Activated CD4-positive, alpha-beta T cell treated with anti-CD3 and anti-CD28 coated beads for 24 hours (primary cell): ENCODE measurements at places on chromosomes 2 and 18.

- no peak for DNase-seq
Measured at GRCh38 chr18:63164396-63164795, 155.2 kb downstream of the BCL2 start.

- no peak for DNase-seq
Measured at GRCh38 chr2:196341277-196341841, 170.0 kb upstream of the STK17B start.

DNA sequence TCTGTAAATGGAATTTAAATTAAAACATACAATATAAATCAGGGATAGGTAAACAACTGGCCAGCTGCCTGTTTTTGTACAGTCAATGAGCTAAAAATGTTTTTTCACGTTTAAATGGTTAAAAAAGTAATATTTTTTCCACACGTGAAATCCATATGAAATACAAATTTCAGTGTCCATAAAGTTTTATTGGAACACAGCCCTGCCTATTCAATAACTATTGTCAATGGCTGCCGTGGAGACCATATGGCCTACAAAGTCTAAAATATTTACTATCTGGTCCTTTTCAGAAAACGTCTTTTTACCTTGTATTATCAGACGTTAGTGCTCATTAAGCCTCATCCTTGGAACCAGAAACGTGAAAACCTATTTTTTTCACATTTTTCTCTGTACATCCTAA, 1.3 kb downstream of the TMEM17 start:
- DNase-seq: no peak

DNA sequence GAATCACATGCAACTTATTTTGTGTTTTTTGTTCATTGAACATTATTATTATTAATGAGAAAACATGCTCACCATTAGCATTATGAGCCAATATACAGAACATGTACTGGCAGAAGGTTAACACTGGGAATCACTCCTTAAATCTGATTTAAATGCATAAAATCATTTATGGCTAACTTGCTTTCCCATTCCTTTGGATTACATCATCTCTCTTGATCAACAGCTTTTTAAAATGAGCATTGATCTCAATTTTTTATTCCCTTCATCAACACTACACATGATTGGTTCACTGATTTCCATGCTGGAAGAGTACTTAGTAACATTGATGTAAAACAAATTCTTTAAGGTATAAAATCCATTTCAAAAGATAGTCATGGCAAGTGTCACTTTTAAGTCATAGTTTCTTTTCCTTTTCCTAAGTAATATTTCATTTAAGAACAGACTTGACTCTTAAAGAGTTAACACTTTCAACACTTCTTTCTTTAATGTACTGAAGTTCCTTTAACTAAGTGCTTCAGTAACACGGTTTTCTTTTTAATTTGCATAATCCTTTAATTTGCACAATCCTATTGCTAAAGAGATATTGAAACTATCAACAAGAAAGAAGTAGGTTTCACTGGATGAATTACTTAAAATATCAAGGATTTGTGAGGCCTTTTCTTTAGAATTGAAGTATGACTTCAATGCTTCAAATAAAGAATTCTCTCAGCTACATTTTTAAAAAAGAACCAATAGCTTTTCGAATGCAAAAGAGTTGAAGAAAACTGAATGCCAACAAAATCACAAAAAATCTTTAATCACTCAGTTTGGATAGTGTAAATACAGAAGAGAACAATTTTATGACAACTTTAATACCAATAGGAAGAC, 24.9 kb upstream of the BUB1 start:
- no peak for DNase-seq

DNA sequence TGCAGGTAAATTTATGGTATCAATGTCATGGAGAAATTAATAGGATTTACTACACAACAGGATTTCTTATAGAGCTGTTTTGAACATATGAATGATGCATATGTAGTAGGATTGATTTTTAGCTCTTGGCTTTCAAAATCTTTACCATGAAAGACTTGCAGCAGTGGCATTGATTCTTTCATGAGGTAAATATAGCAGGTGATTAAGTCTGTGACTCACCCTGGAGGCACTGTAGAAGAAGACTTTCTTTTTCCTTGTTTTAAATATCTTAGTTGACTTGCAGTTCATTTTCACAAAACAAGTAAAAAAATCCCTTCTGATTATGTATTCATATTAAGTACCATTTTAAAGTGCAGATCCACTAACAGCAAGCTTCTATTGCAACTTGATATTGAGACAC, 463.0 kb downstream of the FBXO15 start:
- DNase-seq: no peak

GRCh38 chr2:45259138-45259537, 249.9 kb upstream of the SIX2 start:
- DNase-seq: no peak

DNA sequence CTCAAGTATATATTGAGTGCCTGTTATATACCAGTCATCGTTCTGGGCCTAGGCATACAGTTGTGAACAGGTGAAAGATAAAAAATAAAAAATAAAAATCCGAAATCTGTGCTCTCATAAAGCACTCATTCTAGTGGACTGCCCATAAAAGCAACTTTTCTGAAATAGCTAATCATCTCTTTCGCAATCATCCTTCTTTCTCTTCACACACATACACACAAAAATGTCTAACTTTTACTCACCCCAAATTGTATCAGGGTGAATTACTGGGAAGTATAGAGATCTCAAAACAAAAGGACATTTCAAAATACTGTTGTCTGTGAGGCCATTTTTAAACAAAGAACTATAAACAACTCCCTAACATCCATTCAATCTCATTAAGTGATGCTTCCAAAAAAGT, 29.6 kb upstream of the ORC2 start:
- DNase-seq: no peak

DNA sequence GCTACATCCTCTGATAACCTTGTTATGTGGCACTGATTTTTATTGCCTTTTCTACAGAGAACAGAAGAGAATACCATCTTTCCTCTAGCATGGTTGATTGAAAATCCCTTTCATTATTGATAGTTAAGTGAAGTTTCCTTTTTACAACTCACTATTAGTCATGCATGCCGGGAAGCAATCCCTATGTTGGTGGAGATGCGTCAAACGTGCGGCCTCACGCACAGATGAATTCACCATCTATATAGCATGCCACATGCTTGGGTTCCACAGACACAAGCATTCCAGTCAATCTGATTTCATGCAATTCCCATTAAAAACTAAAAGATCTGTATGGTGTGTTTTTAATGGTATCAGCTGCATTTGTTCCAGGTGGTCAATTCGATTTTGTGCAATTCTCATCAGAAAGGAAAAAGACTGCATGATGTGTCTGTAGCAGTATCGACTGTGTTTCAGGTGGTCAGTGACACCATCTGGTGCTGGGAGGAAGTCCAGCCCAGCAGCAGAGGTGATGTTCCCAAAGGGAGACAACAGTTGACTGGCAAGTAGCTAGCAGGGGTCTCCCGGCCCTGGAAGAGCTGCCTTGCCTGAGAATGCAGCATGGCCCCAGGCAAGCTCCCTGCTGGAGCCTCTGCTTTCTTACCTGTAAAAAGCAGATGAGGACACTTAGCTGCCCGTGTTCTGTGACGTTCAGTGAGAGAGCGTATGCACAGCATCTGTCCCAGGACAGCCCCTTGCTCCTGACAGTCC, 151.3 kb upstream of the NCK2 start:
- no peak for DNase-seq

DNA sequence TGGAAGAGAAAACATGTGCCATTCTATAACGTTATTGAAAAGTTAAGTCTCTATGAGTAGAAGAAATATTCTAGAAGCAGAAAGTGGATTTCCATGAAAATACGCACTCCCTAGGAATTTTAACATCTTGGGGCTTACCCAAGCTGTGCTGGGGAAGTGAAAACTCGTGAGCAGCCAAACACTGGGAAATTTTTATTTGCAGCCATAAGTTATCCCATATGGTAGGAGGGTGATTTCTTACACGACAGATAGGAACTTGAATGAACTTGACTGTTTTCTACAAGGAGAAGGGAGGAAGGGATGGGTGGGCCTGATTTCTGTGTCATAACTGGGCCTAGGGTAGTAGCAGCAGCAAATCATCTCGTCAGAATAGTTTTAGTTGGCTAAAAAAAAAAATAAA, 272.6 kb downstream of the ETAA1 start:
- DNase-seq: no peak

GRCh38 chr2:135798275-135798705, 38.7 kb downstream of the LCT start:
- no peak for DNase-seq

GRCh38 chr2:182316950-182317349, 109.9 kb downstream of the PDE1A start:
- no peak for DNase-seq

GRCh38 chr18:75533950-75534349, 106.4 kb upstream of the SMIM21 start:
- no peak for DNase-seq

- DNase-seq: no peak
Measured at GRCh38 chr2:196587739-196588138, 51.8 kb upstream of the CCDC150 start.

GRCh38 chr2:102366406-102367112, 11.0 kb downstream of the IL18R1 start:
- no peak for DNase-seq

- no peak for DNase-seq
Measured at GRCh38 chr2:173118395-173118794, 42.7 kb downstream of the MAP3K20 start.

GRCh38 chr18:68796936-68797690, 767 bp upstream of the CCDC102B start:
- DNase-seq: no peak

DNA sequence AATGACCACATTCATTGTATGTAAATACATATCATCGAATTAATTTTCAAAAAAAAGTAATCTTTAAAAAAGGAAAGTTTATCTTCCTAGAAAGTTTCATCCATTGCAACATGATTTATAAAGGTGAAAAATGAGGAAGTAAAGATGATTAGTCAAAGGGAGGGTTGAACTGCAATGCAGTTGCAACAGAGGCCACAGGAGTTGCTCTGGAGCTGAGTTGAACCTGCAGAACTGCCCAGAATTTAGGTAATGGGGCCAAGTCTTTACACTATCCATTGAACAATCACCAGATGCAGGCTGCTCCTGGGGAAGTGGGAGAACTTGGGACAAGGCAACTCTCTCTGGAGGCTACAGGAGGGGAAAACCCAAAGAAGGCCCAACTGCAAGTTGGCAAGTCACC, 390.7 kb downstream of the METTL4 start:
- DNase-seq: no peak

- no peak for DNase-seq
Measured at GRCh38 chr2:207073412-207073800, 92.3 kb downstream of the KLF7 start.

DNA sequence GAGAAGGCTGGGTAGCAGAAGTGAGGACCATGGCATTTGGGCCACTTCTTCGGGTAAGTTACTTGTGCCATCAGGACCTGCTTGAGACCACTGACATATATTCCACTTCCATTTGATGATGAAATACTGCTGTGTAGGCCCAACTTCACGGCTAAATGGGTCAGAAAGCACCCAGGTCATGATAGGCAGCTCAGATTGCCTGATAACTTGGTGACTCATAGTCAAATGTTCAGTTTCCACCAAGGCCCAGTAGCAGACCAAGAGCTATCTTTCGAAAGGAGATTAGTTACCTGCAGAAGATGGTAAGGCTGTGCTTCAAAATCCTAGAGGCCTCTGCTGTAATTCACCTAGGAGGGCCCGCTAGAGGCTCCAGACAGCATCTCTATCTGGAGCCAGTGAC, 31.8 kb upstream of the MEX3C start:
- no peak for DNase-seq

DNA sequence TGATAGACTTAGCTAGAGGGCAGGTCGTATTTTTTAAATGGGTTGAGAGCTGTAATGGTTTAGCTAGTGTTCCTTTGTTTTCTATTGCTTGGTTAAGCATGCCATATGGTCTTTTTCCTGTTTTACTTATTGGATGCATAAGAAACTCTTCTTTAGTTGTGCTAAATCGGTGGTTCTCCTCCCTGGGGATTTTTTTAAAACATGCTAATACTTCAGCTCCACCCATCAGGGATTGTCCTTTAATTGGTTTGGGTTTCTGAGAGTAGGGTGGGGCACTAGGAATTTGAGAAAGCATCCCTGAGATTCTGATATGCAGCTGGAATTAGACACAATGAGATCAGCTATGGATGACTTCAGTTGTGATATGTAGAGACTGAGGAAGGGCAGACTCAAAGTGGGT, 497.2 kb downstream of the THSD7B start:
- no peak for DNase-seq

DNA sequence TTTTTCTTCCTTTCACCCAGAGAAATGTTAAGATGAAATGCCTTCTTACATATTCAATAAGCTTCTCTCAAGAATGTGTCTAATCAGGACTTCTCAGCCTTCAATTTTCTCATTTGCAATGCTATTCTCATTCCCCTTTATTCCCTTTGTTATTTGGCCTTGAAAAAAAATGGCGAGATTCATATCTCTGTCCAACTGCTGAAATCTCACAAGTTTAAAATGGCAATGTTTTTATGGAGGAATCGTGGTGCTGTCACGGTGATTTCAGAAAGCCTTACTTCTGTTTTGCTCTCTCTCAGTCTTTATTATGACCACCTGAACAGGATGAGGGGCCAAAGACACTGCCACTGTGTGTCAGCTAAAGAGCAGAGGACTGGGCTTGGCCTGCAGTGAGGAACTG, 928.5 kb downstream of the DCC start:
- DNase-seq: no peak
